ENCODE measurements at places on chromosomes 4 and X.

- no peak for DNase-seq
Observed at GRCh38 chr4:161920304-161921052, 243.3 kb downstream of the FSTL5 start.

GRCh38 chrX:120769576-120770341 lies 105.9 kb downstream of the CT47B1 start:
- DNase-seq, result no peak

- DNase-seq, result no peak
Observed at GRCh38 chr4:87824352-87824751, 8.4 kb upstream of the MEPE start.

- DNase-seq, result no peak
Observed at GRCh38 chr4:90025248-90025647, 101.9 kb upstream of the CCSER1 start.

DNA sequence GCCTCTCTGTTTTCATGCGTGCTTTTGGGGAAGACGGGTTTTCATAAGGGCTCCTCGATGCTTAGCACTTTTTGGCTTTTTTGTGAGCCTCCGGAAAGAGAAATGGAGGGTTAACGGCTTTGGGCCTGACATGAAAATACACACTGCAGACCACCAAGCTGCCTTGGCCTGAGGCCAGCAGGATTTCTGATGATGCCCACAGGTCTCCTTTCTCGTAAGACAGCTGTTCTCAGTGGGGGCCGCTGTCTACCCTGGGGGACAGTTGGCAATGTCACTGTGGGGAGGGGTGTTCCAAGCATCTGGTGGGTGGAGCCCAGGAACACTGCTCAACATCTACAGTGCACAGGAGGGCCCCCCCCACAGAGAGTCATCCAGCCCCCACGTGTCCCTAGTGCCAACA lies 29.4 kb upstream of the CLDN34 start:
- DNase-seq, result no peak

- no peak for DNase-seq
Observed at GRCh38 chrX:154467556-154467955, 9.5 kb downstream of the PLXNA3 start.

DNA sequence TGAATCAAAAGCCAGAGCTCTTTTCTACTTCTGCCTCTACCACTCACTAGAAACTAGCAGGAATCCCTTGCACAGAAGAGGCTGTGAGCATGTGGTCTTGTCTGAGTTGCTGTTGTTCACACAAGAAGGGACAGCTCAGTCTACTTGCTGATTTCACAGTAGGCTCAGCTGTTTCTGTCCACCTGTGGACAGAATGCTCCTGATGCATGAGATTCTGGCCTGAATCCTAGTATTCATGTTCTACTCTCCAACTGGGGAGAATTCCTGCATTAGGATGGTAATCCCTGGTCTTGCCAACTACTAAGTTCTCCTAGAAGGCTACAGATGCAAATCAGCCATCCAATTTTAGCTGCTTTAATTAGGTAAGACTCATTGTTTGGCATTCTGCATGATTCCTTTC lies 112.8 kb downstream of the PPA2 start:
- no peak for DNase-seq

DNA sequence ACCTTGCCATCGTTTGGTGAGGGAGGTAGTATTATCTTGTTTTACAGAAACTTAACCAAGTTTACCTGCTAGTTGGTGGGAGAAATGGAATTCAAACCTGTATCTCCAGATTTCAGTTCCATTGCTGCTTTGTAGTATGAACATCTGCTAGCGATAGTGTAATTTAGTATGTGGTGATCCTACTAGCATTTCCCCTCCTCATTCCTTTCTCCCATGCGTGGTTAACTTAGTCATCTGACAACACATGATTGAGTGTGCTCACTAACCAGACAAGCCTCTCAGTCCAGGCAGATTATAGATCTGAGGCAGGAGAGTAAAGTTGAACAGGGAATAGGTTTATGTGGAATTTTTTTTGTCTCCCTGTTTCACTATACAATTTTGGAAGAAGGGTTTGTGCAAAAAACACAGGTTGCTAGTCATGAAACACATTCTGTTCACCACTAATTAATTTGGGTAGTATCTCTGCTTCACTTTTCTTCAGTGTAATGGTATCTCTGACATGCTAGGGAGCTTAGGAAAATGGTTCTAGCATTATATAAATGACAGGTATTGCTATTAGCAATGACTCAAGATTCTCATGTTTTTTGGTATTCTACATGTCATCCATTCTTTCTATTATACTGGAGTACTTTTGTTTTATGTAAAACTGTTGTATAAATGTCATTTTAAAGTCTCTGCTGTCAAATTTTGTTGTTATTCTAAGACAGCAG lies 21.7 kb downstream of the RBPJ start:
- no peak for DNase-seq

DNA sequence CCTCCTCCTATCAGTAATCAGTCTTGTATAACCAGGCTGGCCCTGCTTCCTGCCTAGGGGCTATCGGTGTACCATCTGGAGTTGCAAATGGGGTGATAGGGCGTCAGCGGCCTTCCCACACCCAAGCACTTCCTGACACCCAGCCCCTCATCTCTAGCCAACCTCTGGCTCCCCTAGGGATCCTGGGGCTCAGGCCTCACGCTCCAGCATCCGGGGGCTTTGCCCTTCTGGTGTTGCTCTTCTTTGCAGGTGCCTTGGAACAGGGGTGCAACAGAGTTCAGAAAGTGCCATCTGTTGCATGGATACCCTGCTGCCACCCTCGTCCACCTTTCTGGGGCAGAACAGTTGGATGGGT lies 4.1 kb downstream of the IL9R start:
- DNase-seq, result no peak

Data from T-helper 2 cell (primary cell).